Gastrocnemius medialis (tissue), 4 donors: ENCODE measurements at places on chromosomes 4 and X.

- no peak for DNase-seq
Observed at GRCh38 chr4:184574861-184575260, 74.4 kb downstream of the CASP3 start.

DNA sequence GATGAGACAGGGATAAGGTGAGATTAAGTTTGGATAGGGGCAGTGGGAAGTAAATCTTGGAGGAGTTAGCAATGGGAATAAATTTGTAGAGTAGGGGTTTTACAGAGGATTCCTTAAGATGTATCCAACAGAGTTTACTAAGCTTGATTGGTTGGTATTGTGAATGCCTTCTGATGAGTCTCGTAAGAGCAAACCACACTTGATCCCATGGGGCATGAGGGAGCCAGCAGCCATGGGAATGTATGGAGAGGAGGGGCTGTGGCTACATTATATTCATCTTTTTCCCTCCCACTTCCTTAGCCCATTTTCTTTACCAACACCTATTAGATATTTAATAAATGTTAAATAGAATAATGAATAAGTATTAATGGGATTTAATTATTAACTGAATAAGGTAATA lies 126.6 kb upstream of the NDST3 start:
- no peak for DNase-seq

DNA sequence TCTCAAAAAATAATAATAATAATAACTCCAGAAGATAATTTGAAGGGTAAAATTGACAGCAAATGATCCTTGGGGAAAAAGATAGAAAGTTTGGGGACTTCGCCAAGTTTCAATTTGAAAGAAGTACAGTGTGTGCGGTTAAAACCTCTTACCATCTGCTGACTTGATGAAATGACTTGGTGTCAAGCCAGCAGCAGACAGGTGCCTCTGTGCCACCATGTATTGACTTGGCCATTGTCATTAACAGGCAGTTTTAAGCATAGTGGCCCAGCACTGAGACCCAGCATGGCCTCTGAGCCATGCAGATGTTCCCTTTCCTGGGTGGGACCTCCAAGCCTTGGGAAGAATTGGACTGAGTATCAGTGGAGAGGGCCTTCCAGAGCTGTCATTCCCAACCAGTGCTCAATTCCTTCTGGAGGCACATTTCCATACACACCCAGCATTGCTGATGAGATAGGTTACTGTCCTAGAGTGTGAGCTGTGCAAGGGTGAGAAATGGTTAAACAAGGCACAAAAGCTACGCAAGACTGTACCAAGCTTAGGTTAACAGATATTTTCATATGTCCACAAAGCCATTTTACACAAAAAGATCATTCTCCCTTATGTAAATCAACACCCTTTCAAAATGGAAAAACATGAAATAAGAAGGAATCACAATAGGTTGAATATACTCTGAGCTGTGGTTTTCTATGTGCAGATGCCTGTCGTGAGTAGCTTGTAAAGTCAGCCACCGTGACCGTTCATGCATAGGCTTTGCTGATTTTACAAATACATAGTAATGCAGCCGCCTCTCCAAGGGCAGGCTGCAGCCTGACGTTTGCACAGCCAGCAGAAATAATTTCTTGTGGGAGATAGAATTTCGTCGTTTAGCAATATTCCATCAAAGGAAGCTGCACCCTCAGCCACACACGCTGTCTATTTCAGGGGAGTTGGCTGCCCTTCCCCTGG lies 59.4 kb upstream of the FBXW7 start:
- no peak for DNase-seq

- no peak for DNase-seq
Observed at GRCh38 chr4:129581305-129581704, 485.4 kb downstream of the C4orf33 start.
